Glomerular endothelial cell (primary cell): ENCODE measurements at places on chromosomes 12 and 14.

DNA sequence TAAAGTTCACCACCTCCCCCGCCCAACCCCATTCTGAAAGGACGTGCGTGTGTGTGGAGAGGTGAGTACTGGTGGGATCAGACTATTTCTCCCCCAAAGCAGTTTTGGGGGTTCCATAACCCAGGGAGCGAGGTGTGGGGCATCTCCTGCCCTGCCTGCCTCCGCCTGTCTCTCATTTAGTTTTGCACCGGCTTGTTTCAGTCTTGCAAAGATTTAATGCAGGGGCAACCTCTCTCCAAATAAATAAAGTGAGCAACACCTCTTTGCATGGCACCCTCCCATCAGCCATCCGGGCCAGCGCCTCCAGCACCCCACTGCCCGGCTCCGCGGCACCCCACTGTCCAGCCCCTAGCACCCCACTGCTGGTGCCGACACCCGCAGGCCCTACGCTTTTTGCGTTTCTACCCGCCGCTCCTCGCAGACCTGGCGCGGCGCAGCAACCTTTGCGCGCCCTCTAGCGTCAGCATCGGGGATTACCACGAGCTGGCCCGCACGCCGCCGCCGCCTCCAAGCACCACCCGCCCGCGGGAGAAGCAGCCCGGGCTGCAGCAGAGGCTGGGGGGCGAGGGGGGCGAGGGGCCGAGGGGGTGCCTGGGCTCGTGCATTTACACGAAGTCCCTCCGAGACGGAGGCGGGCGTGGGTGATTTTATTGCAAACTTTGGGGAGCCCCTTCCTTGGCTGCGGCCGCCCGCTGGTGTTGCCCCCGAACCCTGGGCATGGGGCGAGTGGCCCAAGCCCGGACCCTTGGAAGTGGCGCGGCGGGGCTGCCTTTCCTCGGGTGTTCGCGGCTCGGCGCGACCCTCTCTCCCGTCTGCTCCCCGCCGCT lies 55.8 kb upstream of the VRK1 start:
- DNase-seq = no peak

DNA sequence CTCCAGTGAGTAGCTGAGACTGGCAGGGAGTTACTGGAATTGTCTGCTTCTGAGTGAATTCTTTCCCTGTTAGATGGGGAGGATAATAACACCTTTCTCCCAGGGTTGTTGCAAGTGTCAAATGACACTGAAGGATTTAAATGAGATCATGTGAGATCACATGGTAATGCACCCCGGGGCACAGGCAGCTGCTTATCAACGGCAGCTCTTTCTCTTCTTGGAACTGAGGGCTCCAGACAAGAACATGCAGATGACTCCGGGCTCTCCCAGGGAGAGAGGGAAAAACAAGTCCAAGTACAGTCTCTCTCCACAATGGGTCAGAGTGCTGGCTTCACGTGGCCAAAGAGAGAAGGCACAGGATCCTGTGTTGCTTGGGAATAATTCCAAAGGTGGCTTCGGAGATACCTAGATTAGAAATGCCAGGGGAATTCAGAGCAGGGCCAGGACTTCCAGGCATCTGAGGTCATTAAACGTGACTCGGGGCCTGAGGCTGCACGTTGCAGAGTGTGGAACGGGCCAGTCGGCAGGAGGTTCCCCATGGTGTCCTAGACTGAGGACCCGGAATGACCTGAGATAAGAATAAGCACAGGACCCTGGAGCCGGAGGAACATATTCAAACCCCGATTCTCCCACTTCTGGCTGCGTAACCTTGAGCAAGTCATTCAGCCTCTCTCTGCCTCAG lies 109.2 kb downstream of the PRMT8 start:
- DNase-seq = no peak

DNA sequence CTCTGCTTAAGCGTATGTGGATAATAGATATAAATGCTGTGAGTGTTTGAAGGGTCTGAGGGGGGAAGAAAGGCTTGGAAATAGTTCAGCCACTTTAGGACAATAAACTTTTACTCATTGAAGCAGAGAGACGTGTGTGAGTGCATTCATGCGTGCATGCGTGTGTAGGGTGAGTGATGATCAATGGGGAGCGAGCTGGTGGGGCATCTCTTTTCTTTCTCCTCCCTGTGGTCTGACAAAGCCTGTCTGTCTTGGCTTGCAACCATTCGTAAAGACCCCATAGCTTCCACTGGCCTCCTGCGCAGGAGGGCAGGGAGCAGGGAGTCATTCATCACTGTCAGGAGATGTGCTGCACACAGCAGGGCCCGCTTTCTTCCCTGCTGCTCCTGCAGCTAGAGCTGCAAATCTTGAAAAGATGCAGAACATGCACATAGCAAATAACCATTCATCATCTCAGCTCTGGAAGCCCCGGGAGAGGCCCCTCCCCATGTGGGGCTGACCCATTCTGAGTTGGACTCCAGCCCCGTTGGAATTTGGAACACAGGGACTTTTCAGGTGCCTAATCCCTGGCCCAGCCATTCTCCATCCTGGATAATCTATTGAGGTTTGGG lies 223.2 kb downstream of the PPM1H start:
- DNase-seq = no peak

- no peak for DNase-seq
Observed at GRCh38 chr14:70658899-70659298, 17.2 kb downstream of the TTC9 start.

GRCh38 chr12:60415351-60415750 lies 819.5 kb downstream of the SLC16A7 start:
- no peak for DNase-seq

GRCh38 chr14:31578266-31578665 lies 17.1 kb downstream of the NUBPL start:
- no peak for DNase-seq

- no peak for DNase-seq
Observed at GRCh38 chr14:69133206-69134125, 19.5 kb downstream of the DCAF5 start.

DNA sequence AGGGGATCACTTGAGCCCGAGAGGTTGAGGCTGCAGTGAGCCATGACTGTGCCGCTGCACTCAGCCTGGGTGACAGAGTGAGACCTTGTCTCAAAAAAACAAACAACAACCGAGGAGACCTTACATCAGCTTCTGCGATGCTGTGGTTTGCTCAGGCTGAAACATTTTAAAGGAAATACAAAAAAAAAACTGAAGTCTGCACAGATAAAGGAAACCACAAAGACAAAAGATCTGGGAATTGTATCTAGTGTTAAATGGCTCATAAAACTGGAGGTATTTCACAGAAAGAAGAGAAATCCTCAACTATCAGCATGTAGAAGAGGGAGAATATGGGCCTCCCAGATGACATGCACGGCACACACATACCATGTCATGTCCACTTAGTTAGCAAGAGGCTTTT lies 60.3 kb upstream of the VPS33A start:
- DNase-seq = no peak

DNA sequence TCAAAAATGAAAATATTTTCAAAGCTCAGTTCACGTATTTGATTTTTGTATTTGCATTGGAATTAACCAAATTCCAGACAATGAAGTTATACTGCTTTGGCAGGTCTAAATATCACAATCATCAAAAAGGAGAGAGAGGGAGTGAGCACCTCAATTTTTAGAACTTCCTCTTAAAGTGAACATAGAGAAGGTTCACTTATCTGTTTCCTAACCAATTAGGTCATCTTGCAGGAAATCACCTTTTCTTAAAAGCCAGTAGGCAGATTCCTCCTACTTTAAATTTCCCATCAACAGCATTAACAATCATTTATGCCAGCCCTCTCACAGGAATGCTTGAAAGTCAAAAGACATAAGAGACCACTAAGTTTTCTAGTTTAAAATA lies 388.7 kb downstream of the ZFP36L1 start:
- no peak for DNase-seq

GRCh38 chr14:24843494-24843893 lies 206.5 kb downstream of the STXBP6 start:
- DNase-seq = no peak

- DNase-seq = no peak
Observed at GRCh38 chr14:87877877-87878276, 115.1 kb downstream of the GALC start.

- no peak for DNase-seq
Observed at GRCh38 chr14:68384335-68384734, 408.5 kb downstream of the ZFP36L1 start.

DNA sequence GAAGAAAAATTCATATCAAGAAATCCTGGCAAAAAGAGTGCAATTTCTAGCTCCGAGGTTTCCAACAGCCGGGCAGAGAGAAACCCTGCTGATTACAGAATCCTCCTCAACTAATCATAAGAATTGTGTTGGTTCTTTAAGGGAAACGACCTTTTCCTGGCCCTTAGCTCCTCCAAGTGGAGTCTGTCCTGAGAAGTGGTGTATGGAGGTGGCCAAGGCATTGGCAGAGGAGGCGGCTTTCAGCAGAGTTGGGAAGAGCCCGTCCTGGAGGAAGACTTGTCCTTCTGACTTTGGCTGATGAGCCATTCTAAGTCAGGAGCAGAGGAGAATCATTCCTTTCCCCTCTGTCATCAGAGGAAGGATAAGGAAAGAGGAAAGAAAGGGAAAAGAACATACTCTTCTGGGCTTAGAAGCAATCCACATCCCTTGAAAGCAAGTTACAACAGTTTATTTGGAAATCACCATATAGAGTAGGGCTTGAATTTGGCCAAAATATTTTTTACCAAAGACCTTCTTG lies 46.5 kb upstream of the PTCSC3 start:
- DNase-seq = no peak

DNA sequence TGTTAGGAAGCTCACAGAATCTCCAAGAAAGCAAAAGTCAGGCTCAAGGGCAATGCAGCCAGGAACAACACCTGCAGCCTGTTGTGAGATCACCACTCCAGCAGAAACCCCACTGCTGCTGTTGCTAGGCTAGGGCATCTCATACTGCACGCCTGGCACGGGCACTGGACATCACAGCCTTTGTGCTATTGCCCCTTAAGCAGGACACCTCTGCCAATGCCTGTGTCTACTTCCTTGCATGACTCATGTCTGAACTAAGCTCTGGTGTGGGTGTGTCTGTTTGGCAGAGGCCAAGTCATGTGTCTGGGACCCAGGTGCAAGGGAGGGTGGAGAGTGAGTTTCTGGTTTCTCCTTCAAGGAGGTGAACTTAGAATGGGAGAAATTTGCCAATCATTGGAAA lies 10.0 kb upstream of the DDX47 start:
- no peak for DNase-seq

- DNase-seq = no peak
Observed at GRCh38 chr12:107503887-107504885, 181.4 kb upstream of the PWP1 start.

GRCh38 chr14:69879175-69880043 lies at the start of gene SMOC1:
Gene SMOC1, plus strand, starts transcription at chr14:69879416. Its CDS starts 263 bp downstream, at chr14:69879679.
- DNase-seq = no peak

DNA sequence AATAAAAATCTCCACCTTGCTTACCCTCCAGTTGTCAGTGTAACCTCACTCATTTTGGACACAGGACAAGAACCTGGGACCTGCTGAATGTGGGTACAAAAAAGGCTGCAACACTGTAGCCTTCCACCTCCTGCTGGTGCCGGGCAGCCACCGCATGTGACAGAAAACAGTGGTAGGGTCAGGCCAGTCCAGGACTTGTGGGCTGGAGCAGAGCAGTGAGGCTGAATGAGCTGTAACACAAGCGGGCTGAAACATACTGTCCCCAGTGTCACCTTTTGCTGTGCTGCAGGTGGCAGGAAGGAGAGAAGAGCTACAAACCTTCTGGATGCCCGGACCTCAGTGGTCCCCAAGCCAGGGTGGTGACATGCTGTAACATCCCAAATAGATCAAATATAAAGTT lies 465.4 kb upstream of the FOXG1 start:
- no peak for DNase-seq

GRCh38 chr12:70467918-70468733 lies 102.0 kb downstream of the KCNMB4 start:
- DNase-seq = no peak

DNA sequence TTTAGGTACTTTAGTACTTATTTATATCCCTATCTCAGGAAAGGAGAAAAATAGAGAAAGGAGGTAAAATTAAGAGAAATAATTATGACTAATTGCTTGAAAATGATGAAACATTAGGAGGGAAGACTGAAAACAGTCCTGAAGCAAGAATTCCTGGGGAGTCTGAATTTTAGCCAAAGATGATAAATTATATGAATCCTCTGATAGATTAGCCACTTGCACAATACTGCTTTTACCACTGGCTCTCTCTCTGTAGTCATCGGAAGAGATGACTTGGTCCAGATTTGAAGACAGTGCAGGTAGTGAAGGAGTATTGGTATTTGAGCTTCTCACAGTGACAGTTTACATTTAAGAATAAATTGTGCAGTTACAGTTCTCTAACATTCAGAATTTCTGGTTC lies 83.8 kb upstream of the CLEC14A start:
- no peak for DNase-seq

- DNase-seq = no peak
Observed at GRCh38 chr12:92036061-92036620, 109.5 kb downstream of the BTG1 start.

GRCh38 chr14:72644758-72645489 lies 249.0 kb downstream of the DPF3 start:
- no peak for DNase-seq
